Activated CD4-positive, alpha-beta T cell treated with anti-CD3 and anti-CD28 coated beads, Interleukin-2, amount 10 ng/mL, durations not matched to agents 7 days and 5 days (primary cell): ENCODE measurements at places on chromosomes 11 and 22.
A peak's percentile ranks its signal among the peaks of the same experiment; 100 is the strongest.

GRCh38 chr11:91866642-91867041, 358.0 kb upstream of the FAT3 start:
- DNase-seq: no peak

DNA sequence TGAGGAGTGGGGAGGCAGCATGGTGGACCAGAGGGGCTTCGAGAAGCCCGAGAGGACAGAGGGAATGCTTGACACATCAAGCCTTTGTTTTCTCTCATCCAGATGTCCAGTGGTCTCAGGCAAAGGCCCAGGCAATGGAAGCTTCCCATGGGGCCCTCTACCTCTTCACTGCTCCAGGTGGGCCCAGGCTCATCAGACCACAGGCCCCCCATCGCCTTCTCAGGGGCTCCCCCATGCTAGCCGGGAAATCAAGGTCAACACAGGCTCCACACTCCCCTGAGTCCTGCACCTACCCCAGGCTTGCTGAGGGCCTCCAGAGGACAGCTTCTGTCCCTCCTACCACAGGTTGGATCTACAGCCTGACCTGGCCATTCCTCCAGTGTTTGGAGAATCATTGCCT, 157.5 kb downstream of the CHST1 start:
- DNase-seq: no peak

- no peak for DNase-seq
These were observed 33.0 kb downstream of the TPST2 start for GRCh38 chr22:26556904-26557303.

DNA sequence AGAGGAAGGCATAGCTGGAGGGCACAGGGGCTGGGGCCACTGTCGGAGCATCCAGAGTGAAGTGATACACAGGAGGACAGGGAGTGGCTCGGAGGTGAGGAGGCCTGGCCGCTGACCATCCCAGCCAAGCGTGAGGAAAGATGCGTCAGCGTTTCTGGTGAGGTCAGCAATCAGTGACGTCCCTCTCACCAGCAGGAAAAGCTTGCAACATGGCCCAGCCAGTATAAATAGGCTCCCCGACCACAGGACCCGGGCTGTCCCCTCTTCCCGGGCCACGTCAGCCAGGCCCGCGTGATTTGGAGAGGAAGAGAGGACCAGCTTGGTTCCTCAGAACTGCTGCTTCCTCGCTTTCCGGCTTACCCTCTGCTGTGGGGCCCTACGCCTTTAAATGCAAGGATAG, 4.2 kb upstream of the OSM start:
- DNase-seq: no peak

- no peak for DNase-seq
These were observed 780 bp downstream of the TRIM44 start for GRCh38 chr11:35663408-35663702.

- peak; percentile 90 for DNase-seq
These were observed 638 bp upstream of the PITPNM1 start for GRCh38 chr11:67505605-67506396.

GRCh38 chr11:76153571-76153923, 52.8 kb downstream of the WNT11 start:
- DNase-seq: no peak

GRCh38 chr11:29826878-29827277, 190.0 kb downstream of the KCNA4 start:
- DNase-seq: no peak

DNA sequence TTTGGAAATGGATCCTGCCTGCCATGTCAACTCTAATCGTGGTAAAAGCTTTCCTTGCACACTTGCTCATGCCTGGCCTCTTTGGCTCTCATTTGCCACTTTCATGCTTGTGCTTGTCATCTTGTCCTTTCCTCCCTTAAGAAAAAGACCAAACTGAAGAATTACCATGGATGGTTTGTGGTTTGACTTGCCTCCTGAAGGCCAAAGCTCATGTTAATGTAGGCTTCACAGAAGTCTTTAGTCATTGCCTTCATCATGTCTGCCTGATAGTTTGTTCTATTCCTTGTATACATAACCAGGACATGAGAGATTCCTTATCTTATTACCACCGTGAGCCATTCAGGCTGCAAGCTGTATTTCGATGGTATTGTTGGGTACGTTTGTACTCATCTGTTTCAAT, 17.3 kb downstream of the TEAD1 start:
- DNase-seq: no peak

DNA sequence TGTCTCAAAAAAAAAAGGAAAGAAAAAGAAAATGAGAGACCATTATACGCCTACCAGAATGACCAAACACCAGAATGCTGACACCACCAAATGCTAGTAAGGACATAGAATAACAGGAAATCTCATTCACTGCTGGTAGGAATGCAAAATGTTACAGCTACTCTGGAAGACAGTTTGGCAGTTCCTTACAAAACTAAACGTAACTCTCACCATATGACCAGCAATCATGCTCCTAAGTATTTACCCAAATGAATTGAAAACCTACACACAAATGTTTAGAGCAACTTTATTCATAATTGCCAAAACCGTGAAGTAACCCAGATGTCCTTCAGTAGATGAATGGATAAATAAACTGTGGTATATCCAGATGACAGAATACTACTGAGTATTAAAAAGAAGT, 7.2 kb downstream of the CHKA start:
- DNase-seq: no peak

- no peak for DNase-seq
These were observed 2.3 kb downstream of the CABP4 start for GRCh38 chr11:67457453-67457852.

GRCh38 chr11:78576549-78577097, 2.0 kb upstream of the NARS2 start:
- no peak for DNase-seq

DNA sequence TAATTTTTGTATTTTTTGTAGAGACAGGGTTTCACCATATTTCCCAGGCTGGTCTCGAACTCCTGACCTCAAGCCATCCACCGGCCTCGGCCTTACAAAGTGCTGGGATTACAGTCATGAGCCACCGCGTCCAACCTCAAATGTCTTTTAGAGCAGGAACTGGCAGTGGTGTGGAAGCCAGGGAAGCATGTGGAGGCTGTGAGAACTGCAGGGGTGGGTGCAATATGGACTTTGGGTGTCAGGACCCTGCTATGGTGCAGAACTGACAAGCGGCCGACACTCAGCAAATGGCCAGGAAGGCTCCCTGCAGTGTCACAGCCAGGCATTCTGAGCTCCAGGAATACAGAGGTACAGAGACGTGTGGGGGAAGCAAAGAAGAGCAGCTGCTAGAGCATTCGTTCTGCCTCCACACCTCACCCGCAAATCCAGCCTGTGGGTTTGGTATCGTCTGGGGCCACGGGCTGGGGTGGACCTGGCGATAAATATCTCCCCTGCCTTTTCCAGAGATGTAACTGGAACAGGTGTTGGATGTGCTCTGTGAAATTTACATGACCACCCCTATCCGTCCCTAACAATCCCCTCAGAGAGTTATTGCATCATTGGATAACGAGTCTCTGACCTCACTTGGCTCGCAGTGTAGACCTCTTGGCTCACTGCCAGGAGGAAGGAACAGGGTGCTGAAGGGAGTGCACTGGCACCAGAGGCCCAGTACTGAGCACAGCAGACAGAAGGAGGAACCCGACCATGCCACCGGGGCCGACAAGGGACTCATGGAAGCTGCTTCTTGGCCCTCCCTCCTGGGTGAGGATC, 624.7 kb upstream of the B3GAT1 start:
- DNase-seq: no peak

GRCh38 chr11:124122123-124122522, 6.9 kb downstream of the VWA5A start:
- no peak for DNase-seq

GRCh38 chr11:123231256-123231655, 36.2 kb upstream of the CLMP start:
- no peak for DNase-seq

DNA sequence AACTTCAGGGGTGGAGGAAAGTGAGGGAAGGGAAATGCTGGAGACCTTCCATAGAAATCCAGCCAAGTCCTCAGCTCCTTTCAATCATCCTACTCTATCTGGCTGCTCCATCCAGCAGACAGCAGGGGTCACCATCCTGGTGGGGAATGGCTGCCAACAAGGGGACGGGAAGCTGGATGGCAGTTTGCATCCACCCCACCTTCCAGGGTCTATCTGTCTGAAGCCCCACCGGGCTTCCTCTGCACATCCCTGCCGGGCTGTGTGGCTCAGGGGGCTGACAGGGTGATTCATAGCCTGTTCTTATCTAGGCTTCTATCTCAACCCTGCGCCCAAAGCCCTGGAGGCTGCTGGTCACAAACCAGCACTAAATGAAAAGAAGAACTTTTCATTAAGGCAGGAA, 1.1 kb downstream of the SYTL2 start:
- peak; percentile 13 for DNase-seq

DNA sequence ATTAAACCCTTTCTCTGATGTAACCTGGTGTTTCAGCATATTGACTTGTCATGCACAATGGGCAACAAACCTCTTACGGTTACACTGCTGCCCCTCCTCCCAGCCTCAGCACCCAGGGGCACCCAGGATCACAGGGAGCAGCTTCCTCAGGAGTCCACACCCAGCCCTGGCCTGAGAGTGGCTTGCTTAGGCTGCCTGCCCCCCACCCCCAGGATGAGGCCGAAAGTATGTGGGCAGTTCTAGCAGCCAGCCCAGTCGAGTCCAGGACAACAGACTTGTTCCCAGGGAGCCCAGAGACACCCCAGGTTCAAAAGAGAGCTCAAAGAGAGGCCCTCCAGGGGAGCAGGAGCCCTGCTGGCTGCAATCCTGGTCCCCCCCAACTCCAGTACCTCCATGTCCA, 108.1 kb upstream of the THY1 start:
- no peak for DNase-seq

GRCh38 chr11:13701506-13701905, 33.0 kb downstream of the FAR1 start:
- no peak for DNase-seq

DNA sequence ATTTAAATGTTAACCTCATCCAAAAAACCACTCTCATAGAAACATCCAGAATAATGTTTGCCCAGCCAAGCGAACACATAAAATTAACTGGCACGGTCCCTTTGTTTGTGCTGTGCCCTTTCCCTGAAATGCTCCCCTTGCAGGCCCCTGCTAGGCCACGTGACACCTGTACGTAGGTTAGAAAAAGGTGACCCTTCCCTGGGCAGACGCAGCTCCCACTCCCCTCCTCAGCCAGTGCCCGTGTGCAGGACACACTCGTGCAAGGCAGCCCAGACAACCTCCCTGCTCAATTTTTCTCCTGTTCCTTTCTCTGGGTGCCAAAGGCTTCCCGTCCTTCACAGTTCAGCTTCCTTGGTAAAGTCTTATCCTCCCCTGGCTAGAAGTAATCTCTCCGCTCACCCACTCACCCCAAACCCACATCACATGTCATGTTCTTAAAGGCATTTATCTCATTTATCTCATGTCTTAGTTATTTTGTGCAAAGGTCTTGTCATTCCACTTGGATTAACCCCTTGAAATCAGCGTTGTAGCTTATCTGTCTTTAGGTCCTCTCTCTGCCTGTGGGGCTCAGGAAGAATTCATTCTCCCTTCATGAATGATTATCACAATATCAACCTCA, 20.7 kb downstream of the FAM83F start:
- no peak for DNase-seq

DNA sequence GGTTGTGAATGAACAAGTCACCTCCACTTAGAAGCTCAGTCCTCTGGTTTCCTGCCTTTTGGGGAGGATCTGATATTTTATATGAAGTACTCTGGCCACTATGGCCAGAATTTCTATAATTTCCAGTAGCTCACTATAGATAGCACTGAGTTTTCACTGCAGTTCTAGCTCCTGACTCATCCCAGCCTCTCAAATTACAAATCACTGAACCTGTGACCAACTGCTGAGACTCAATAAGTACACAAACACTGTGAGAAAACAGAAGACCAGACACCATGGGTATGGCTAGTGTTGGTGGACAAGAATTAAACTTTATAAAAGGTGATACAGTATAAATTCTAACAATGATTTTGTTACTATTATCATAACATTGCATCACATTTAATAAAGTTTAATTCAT, 47.1 kb upstream of the UCP3 start:
- no peak for DNase-seq

GRCh38 chr11:35065566-35065965, 73.4 kb upstream of the CD44 start:
- DNase-seq: no peak

- DNase-seq: no peak
These were observed 47.8 kb downstream of the BTBD10 start for GRCh38 chr11:13415201-13415600.

DNA sequence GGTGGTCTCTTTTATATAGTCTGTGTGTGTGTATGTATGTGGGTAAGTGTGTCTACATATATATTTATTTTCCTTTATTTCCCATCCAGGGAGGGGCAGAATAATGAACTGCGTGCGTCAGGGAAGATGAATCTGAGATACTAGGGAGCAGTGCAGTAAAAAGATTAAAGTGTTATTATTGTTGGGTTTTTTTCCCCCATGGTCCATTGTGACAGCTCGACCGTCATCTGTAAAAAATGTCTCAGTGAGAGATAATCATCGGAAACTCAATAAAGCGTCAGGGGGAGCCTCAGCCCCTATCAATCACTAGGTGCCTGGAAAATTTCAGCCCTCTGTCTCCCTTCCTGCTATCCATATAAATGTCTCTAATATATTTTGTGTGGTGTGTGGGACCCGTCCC, 64.6 kb downstream of the CLPB start:
- no peak for DNase-seq

DNA sequence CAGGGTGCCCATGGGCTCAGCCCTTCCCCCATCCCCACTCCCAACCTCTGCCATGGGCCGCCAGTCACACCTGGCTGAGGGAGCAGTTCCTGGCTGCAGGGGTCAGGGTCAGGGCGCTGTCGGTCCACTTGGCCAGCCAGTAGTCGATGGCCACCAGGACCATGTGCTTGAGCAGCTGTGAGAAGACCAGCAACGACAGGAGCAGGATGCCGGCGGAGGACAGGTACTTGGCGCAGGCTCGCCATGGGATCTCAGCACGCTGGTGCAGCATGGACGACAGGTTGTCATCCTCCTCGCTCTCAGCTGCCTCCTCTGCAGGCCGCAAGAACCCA, 18.3 kb upstream of the KCNJ11 start:
- no peak for DNase-seq

- no peak for DNase-seq
These were observed 35.9 kb downstream of the MUC6 start for GRCh38 chr11:1000357-1001278.

GRCh38 chr11:72760539-72761405, 8.6 kb upstream of the ARAP1 start:
- no peak for DNase-seq

- no peak for DNase-seq
These were observed 49.9 kb downstream of the ZNRF3 start for GRCh38 chr22:28933321-28933720.

- DNase-seq: no peak
These were observed 324.3 kb downstream of the DYNC2H1 start for GRCh38 chr11:103433386-103434072.

GRCh38 chr11:123853038-123853437, 32.4 kb downstream of the TMEM225 start:
- DNase-seq: no peak

GRCh38 chr11:86117712-86118063, 48.8 kb upstream of the PICALM start:
- DNase-seq: no peak

- no peak for DNase-seq
These were observed 6.5 kb upstream of the PLET1 start for GRCh38 chr11:112267188-112267591.
